Sigmoid colon (tissue), 7 donors: ENCODE measurements at places on chromosomes 3 and 15. TPM values are rescaled to one million over a fixed set of nuclear protein-coding genes. Genes with fewer than 3 reads are reported as not detected.

Gene PAK6
- polyA plus RNA-seq: 2.8 TPM

Gene CLDN16
- polyA plus RNA-seq: not detected

GRCh38 chr15:63050731-63051155 is 8.2 kb downstream of the TPM1 start:
- no peak for DNase-seq

DNA sequence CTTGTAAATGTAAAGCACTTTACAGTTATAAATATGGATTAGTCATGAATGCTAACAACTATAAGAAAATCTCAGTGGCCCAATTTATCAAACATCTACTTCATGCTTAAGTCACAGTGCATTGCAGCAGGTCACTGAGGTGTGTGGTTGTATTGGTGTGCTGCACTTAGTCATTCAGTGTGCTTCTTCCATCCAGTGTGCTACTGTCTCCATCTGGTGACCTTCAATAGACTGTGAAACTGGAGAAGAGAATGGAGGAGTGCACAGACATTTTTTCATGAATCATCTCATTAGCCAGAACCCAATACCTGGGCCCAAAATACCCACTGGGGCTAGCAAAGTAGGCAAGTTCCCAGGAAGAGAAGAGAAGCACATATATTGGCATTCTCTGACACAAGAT is 199.6 kb downstream of the SHOX2 start:
- DNase-seq: no peak

DNA sequence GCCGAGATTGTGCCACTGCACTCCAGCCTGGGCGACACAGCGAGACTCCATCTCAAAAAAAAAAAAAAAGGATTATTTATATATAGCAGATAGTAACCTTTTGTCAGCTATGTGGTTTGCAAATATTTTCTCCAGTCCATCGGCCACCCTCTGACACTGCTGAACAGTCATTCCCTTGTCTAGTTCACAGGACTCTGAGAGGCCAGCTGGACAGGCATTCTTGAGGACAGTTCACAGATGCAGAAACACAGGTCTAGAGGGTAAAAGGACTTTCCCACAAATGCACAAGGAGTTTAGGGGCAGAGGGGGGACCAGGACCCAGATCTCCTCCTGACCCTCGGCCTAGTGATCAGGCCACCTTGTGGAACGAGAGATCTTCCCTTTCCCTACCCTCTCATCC is 7.5 kb upstream of the TMEM40 start:
- no peak for DNase-seq

Gene MB21D2
- polyA plus RNA-seq: 4.8 TPM

Gene TM4SF1
- polyA plus RNA-seq: 76.2 TPM

GRCh38 chr3:78277801-78278200 is 1237.9 kb downstream of the ROBO2 start:
- DNase-seq: no peak

- no peak for DNase-seq
These were observed 487.2 kb downstream of the CNTN3 start for GRCh38 chr3:74127256-74127655.

Gene KCNAB1
- polyA plus RNA-seq: 1.2 TPM

Gene GABRA5
- not detected for polyA plus RNA-seq

DNA sequence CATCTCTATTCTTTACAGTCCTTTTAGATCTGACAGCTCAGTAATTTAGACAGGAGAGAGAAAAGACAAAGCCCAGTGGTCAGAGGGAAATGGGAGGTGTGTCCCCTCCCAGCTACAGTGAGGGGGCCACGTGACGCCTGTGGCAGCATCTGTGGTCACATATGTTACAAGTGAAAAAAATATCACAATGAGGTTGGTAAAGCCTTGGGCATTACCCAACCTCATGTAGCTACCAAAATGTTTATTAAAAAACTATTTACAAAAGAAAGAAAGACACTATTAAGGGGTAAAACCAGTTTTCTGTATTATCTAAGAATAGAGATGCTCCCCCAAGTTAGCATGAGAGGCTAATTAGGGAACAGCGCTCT is 42.9 kb upstream of the PLCL2 start:
- DNase-seq: no peak

Gene ARPIN
- 19.3 TPM for polyA plus RNA-seq

DNA sequence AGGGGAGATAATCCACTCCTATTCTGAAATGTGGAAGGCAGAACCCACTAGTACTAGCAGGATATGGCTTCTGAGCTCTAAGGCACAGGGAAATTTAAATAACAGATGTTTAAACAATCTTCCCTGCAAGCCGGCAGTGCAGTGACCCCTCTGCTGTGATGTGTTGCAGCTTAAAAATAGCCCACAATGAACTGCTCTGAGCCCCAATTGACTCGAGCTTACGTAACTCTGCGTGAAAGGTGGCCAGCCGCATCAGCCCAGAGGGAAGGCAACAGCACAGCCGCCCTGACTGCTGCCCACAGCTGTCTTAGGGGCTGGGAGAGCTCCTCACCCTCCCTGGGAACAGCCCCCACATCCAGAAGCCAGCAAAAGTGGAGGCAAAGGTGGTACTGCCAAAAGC is 12.5 kb upstream of the CAMKV start:
- DNase-seq: no peak

DNA sequence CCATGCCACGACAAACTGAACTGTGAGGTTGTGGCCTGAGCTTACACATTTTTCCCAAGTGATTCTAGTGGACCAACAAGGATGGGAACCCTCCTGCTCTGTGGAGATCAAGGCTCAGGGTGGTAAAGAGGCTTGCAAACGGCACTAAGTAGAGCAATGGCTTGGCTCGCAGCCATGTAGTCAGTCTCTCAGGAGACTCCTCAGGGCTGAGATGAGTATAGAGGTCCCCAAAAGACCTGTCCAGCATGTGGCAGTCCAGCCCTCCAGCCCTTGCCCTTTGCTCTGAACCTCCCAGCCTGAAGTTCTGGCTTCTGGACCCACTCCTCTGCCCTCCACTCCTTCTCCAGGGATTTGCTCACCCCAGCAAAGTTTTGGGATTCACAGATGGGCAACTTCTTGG is 8.3 kb upstream of the CAMP start:
- peak; percentile 73 for DNase-seq

DNA sequence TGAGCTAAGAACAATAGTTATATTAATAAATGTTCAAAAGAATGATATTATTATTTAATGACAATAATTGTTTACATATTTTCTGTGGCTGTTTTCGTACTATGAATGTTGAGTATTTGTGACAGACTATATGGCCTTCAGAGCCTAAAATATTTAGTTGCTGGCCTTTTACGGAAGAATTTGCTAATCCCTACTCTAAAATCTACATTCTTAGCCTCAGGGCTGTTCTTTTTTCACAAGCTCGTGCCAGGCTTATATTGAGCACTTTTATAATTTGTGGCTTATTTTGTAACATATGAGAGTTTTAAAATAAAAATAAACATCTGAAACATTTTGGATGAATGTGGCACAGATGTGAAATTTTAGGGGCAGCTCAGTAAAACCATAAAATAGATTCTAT is 79.9 kb downstream of the KCNH8 start:
- DNase-seq: no peak

DNA sequence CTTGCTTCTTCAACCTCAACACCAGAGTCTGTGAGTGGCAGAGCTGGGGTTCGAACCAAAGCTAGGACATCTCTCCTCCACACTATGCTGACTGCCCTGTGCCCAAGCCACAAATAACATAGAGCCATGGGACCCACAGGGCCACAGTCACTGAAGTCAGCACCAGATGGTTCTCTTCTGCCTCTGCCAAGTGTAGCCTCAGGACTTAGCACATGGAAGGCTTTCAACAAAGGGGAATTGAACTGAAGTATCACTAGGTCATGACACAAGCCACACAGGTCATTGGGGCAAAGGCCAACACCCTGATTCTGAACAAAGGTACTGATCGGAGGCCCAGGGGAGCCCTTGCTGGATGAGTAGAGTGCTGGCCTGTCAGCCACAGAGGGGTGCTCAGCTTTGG is 83.6 kb downstream of the BDH1 start:
- no peak for DNase-seq

GRCh38 chr3:88034491-88035275 is 24.1 kb downstream of the CGGBP1 start:
- no peak for DNase-seq

- DNase-seq: no peak
These were observed 37.1 kb upstream of the HDC start for GRCh38 chr15:50302581-50302980.

- DNase-seq: no peak
These were observed 105.1 kb downstream of the ZMAT3 start for GRCh38 chr3:178966299-178967176.

- DNase-seq: no peak
These were observed 14.9 kb upstream of the AEN start for GRCh38 chr15:88606070-88606794.

- DNase-seq: peak; percentile 33
These were observed 29.5 kb downstream of the RAD54L2 start for GRCh38 chr3:51568036-51568435.

Gene HOMER2
- 0.69 TPM for polyA plus RNA-seq

GRCh38 chr15:56781666-56782065 is 48.4 kb upstream of the ZNF280D start:
- no peak for DNase-seq

DNA sequence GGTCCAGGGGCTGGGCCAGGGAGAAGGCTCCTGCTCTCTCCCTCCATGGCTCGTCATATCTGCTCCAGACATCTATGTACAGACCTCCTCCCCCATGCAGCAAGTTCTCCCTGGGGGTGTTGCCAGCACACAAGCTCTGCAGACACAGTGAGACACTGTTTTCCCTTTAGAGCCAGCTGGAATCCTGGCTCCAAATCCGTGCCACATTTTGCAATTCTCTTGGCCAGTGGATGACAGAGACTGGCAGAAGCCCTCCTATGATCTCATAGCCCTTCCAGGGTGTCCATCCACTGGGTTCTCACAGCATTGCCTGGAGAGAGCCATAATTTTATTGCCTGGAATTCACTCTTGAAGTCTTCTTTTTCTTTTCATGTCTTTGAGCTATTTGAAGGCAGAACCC is 203.9 kb downstream of the TLE3 start:
- DNase-seq: no peak

Gene SSUH2
- polyA plus RNA-seq: 0.95 TPM

Gene LNP1
- polyA plus RNA-seq: 0.69 TPM

Gene THAP10
- 2.4 TPM for polyA plus RNA-seq

GRCh38 chr15:77620297-77620696 is 12.4 kb downstream of the LINGO1 start:
- no peak for DNase-seq

DNA sequence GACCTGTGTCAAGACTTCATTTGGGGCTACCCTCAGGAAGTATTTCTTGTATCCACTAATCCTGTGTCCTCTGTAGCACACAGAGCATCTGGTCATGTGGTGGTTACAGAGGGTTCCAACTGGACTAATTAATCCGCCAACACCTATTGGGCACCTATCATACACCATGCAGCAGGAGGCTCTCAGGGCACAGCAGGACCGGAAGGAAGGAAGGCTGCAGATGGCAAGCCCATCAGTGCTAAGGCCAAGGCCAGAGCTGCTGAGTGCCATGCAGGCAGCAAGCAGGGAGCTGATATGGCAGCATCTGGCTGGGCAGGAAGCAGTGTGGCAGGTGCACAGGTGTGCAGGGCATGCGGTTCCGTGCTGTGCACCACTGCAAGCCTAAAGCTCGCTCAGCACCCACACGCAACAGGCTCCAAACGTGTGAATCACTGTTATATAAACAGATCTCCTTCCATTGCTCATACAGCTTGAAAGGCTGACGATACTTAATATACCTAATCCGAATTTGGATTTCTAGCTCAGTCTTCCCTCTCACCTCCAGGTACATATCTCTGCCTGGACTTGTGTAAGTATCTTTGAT is 64.4 kb upstream of the SNRPA1 start:
- no peak for DNase-seq

DNA sequence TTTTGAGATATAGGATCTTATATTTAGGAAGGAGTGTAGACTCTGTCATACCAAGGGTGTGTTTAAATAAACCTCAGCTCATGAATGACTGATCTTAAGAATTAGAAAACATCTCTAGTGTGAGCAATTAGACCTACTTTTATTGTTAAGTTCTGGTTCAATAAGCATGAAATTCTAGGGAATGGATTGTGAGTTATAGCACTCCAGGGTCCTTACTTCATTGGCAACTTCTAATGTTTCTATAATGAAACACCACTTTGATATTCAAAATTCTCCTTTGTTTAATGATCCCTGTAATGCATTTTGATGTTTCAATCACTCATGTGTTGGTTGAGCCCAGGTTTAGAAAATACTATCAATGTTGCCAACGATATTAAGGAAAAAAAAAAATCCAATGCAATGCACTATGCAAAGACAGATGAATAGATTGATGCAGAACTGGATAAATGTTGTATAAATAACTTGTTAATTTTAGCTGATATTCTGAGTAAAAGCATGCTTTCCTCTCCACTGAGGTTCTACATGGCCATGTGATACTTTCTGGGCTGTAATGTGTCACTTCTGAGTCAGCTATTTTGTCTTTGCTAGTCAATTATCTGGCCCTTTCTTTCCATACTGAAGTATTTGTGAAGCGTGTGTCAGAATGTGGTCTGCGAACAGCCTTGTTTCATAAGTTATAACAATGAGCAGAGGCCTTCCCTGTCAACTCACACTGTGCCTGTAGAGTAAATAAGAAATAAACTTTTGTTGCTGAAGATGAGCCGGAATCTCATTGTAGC is 1035.9 kb downstream of the PLOD2 start:
- DNase-seq: no peak
